ENCODE measurements at places on chromosomes 7 and 10.

GRCh38 chr10:121307411-121307980 lies 290.7 kb downstream of the FGFR2 start:
- no peak for DNase-seq

DNA sequence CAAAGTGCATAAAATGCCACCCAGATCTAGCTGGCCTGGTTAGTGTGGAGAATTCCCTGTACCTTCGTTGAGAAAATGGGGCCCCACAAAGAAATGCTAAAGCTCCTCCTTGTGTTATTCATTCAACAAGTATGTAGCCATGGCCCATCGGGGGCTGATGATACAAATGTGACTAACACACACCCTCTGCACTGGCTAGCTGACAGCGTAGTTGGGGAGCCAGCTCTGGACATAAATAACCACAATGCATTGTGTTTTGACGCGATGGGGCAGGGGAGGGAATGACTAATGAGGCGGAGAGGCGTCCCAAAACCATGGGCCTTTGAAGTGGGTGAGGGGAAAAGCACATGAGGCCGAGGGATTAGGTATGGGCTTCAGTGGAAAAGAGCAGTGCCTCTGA lies 28.2 kb upstream of the ASL start:
- DNase-seq, result no peak

DNA sequence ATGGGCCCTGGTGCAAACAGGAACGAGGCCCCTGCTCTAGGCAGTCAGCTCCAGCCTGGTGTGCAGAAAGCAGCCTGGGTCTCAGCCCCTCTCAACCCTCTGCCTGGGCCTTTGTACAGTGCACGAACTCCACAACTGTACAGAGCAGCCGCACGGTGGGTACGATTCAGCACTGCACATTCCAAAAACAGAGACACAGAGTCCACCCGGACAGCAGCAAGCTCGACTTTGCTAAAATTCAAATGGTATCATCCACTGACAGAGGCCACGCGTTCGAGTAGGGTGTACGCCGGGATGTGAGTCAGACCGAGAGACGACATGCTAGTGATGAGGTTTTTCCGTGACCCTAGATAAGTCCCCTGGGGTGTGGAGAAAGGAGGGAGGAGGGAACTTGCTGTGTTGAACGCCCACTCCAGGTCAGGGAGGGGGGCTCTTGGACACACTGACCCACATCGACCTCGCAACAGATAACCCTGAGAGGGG lies 65.6 kb upstream of the PDGFA start:
- DNase-seq, result peak; percentile 38

- no peak for DNase-seq
These were observed 53.9 kb downstream of the ACADSB start for GRCh38 chr10:123062726-123063125.

- no peak for DNase-seq
These were observed 47.5 kb downstream of the FAM53B start for GRCh38 chr10:124696446-124697392.

- DNase-seq, result no peak
These were observed 18.9 kb upstream of the ZNF138 start for GRCh38 chr7:64775289-64775688.

All from stimulated activated CD8-positive, alpha-beta memory T cell treated with anti-CD3 and anti-CD28 coated beads, Interleukin-7, amount 100 ng/mL, for 48 hours (primary cell).